HT1080 (cell line): ENCODE measurements at places on chromosomes 7 and 10. TPM values are rescaled to one million over a fixed set of nuclear protein-coding genes. Genes with fewer than 3 reads are reported as not detected.

HYAL4 gene
- total RNA-seq, result 0.13 TPM in 1 of 2 replicates, not detected in the other

SOSTDC1 gene
- total RNA-seq, result not detected in 2 replicates

CTAGE4 gene
- total RNA-seq, result 0.14 and 0.17 TPM in 2 replicates

GLI3 gene
- total RNA-seq, result 4.2 and 5.9 TPM in 2 replicates

PMS2 gene
- total RNA-seq, result 16.0 and 17.3 TPM in 2 replicates

FAM237B gene
- not detected in 2 replicates for total RNA-seq

TMEM229A gene
- total RNA-seq, result not detected in 2 replicates

IFIT2 gene
- 0.53 and 0.92 TPM in 2 replicates for total RNA-seq

SCD gene
- 149 and 198 TPM in 2 replicates for total RNA-seq

ACSM6 gene
- not detected in 2 replicates for total RNA-seq

ACTL6B gene
- not detected in 2 replicates for total RNA-seq

TLX1 gene
- total RNA-seq, result not detected in 2 replicates

MGMT gene
- 0.61 and 0.67 TPM in 2 replicates for total RNA-seq

MEPCE gene
- 69.7 and 86.6 TPM in 2 replicates for total RNA-seq

ABCA13 gene
- total RNA-seq, result 1.2 and 1.7 TPM in 2 replicates

AS3MT gene
- total RNA-seq, result 0.14 TPM in 1 of 2 replicates, not detected in the other

PARP12 gene
- total RNA-seq, result 8.8 and 11.7 TPM in 2 replicates

CYP2C8 gene
- total RNA-seq, result not detected in 2 replicates

KCND2 gene
- total RNA-seq, result not detected in 2 replicates

CLRN3 gene
- total RNA-seq, result not detected in 2 replicates

TMEM270 gene
- 0.23 TPM in 1 of 2 replicates, not detected in the other for total RNA-seq

FKBP6 gene
- total RNA-seq, result not detected in 2 replicates

ICA1 gene
- total RNA-seq, result 0.98 and 1.3 TPM in 2 replicates

FBXL13 gene
- 0.20 and 0.56 TPM in 2 replicates for total RNA-seq

SH3PXD2A gene
- 4.1 and 5.8 TPM in 2 replicates for total RNA-seq

COL1A2 gene
- total RNA-seq, result 0.26 and 0.47 TPM in 2 replicates

PHKG1 gene
- total RNA-seq, result 0.10 and 0.58 TPM in 2 replicates
